CD4-positive, alpha-beta T cell treated with Interleukin-17A for 4 hours (primary cell): ENCODE measurements at places on chromosomes 5 and 9.

- peak; percentile 97 for DNase-seq
Measured at GRCh38 chr5:146446861-146447733, at the start of gene TCERG1. TSS of gene TCERG1 (plus strand) at chr5:146447333. CDS start at chr5:146447350, 17 bp downstream.

GRCh38 chr9:96137671-96138429 lies 164.1 kb downstream of the HSD17B3 start:
- DNase-seq = no peak

DNA sequence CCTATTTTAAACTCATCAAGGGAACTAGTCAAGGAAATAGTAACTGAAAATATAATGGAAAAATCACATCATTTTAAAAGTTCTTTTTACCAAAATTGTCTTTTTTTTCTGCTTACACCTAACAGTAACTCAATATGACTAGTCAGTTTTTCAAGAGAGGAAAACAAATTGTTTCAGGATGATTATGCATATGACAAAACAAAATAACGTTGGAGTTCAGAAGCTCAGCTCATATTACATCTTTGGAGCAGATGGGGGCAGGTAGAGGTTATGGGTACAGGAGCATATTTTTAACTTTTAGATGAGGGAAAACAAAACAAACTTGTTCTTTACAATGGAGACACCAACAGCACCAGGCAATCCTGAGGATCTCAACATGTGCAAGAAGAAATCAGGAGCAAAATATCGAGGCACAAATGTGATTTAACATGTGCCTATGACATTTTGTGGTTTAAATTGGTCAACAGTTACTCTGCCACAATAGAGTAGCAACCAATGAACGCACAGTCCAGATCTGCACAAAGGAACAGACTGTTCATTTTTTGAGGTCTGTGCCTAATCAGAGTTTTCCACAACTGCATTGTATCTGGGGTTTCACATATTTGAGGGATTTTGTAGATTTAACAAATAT lies 659.0 kb downstream of the ANXA1 start:
- DNase-seq = no peak

- no peak for DNase-seq
Measured at GRCh38 chr9:131303381-131304321, 14.1 kb downstream of the PLPP7 start.

DNA sequence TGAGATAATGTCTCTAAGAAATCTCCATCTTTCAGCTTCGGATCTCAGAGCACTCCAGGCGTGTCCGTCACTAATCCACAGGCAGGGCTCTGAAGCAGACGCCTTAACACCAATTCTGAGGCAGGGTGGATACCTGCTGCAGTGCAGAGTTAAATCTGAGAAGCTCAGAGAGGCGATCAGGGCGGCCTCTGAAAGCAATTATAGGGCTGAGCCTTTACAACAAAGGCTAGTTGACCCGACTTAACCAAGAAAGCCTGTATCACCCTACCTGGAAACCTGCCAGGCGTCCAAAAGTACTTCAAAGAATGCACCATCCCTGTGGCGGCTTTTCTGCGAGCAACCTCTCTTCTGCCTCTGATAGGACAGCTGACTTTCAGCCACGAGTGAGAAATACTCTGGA lies 134.8 kb upstream of the MSX2 start:
- DNase-seq = no peak

- DNase-seq = no peak
Measured at GRCh38 chr5:136207631-136208030, 14.7 kb upstream of the SMIM32 start.

- no peak for DNase-seq
Measured at GRCh38 chr9:113187929-113188595, 33.0 kb downstream of the FKBP15 start.

GRCh38 chr9:71562140-71562539 lies 206.2 kb downstream of the CEMIP2 start:
- DNase-seq = no peak

GRCh38 chr5:126462239-126463014 lies 39.2 kb downstream of the GRAMD2B start:
- DNase-seq = no peak

GRCh38 chr5:122984425-122984824 lies 52.1 kb downstream of the PPIC start:
- no peak for DNase-seq

GRCh38 chr5:59132131-59132530 lies 549.3 kb downstream of the RAB3C start:
- peak; percentile 12 for DNase-seq

DNA sequence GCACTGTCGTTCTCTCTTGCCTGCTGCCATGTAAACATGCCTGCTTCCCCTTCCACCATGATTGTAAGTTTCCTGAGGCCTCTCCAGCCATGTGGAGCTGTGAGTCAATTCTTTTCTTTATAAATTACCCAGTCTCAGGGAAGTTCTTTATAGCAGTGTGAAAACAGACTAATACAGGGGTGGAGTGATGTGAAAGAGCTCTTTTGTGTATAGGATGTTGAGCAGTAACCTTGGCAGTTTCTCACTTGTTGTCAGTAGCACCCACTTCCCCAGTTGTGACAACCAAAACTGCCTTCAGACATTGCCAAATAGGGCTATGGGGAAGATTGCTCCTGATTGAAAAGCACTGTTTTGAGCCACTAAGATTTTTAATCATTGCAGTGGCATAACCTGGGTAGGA lies 552.2 kb upstream of the ZNF462 start:
- no peak for DNase-seq

DNA sequence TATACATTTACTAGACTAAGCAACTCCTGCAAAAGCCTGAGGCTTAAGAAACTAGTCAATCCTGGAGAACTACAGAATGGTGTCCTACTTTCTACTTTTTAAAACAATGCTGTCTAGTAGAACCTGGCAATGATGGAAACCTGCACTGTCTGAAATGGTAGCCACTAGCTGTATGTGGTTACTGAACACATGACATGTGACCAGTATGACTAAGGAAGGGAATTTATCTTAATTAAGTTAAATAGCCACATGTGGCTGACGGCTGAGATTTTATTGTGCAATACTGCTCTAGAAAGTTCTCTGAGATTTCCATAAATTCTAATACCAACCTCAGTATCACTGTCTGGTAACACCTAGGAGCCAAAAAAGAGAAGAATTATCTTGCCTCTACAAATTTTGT lies 44.9 kb upstream of the RAPGEF6 start:
- DNase-seq = no peak
